ENCODE measurements at places on chromosomes 2 and 18. TPM values are rescaled to one million over a fixed set of nuclear protein-coding genes. Genes with fewer than 3 reads are reported as not detected.

The DPYSL5 gene
- total RNA-seq = not detected

The RAB6C gene
- not detected for total RNA-seq

DNA sequence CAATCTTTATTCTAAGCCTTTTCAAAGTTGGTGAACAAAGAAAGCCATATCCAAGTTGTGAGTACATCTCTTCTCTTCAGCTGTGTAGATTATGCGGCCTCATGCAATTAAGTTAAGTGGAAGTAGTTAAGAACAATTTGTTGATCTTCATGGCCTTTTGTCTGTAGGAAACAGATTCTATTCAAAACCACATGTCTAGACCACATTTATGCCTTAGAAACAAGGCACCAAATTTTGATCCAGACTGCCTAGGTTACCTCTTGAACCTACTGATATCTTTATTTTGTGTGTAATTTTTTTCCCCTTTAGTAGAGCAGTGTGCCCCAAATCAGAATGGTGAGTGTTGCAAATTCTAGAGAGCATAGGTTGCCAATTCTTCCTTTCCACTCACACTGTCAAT lies 101.6 kb upstream of the CERS6 start:
- DNase-seq = no peak

GRCh38 chr2:124822516-124822915 lies 797.4 kb downstream of the CNTNAP5 start:
- DNase-seq = no peak

DNA sequence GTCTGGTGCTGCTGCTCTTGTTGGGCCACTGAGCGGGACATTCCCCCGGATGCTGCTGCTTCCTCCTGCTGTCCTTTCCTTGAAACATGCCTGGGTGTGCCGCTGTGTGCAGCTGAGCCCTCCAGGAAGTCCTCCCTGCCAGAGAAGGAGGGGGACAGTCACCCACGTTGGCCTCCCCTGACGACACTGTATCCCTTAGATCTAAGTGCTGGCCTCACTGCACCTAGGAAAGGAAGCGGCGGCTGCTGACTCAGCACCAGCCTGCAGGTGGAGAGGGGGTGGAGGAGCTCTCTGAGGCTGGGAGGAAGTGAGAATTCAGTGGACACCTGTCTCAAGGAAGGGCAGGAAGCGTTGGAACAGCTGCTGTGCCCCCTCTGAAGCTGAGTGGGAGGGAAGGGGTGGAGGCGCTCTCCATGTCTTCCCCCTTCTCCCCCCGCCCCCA lies 239.8 kb downstream of the HAUS1 start:
- DNase-seq = no peak

DNA sequence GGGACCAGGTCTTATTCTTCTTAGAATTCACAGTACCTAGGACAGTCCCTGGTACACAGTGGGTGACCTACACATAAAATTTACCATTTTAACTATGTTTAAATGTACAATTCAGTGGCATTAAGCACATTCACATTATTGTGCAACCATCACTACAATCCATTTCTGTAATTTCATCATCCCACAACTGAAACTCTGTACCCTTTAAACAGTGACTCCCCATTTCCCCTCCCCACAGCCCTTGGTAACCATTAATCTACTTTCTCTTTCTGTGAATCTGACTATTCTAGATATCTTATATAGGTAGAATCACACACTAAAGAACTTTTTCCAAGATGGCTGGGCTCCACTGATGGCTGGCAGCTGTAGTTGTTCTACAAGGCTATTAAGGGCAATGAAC lies 41.6 kb downstream of the GFPT1 start:
- DNase-seq = no peak

DNA sequence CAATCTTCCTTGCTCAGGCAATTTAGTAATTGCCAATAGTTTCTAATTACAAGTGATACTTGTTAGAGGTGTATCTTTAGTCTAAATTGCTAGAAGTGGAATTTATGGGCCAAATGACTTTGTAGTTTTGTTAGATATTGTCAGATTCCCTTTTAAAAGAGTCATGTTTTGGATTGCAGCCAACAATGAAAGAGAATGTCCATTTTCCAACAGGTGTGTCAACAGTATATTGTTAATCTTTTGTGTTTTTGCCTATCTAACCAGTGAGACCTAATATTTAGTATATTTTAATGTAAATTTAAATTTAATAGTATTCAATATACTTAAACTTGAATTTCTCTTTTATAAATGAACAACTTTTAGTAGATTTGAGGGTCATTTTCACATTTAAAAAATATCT lies 259.4 kb upstream of the ETAA1 start:
- DNase-seq = no peak

GRCh38 chr18:9025091-9025838 lies 77.2 kb upstream of the NDUFV2 start:
- no peak for DNase-seq

DNA sequence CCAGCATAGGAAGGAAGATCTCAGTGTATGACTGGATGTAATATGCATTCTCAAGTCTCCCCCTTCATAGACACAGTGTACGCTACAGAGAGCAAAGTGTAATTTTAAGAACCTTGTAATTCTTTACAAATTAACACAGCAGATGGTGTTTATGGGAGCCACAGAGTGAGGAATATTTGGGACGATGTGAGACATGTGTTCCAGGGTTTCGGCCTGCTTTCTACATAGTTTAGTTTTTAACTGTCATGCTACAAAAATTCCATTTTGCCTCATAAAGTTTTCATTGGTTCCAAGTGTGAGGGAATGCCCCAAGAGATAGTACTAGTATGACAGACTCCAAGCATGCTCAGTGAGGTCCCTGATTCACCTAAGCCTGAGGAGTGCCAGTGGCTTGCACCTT lies 76.2 kb upstream of the LRRTM1 start:
- no peak for DNase-seq

- DNase-seq = no peak
These were observed 100.6 kb downstream of the DYM start for GRCh38 chr18:49359732-49360444.

The ERICH2 gene
- not detected for total RNA-seq
